ENCODE measurements at places on chromosomes 2 and 18.

- no peak for DNase-seq
Observed at GRCh38 chr2:160278101-160278878, 78.2 kb upstream of the ITGB6 start.

GRCh38 chr18:55539240-55539639 lies 48.8 kb downstream of the TCF4 start:
- DNase-seq = no peak

GRCh38 chr18:22796113-22796512 lies 137.0 kb upstream of the RBBP8 start:
- DNase-seq = no peak

DNA sequence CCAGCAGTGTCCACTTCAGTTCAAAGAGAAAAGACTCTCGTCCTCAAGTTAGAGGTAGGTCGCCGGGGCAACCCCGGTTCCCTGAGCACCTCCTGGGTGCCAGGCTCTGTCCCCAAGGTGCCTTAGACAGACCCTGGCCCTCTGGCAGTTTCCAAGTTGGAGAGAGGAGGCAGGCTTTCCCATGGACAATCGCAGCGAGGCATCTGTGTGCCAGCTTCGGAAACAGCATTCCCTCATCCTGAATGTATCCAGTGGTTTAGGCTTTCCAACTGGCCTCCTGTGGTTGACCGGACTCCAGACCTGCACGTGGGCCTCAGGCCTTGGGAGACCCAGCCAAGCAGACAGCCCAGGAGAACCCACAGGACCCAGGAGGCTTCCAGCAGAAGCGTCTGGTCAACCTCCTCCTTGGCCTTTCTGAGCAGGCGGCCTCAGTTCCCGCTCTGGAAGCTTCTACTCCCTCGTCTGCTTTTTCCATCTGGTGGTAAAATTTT lies 70.3 kb downstream of the KCNF1 start:
- no peak for DNase-seq

DNA sequence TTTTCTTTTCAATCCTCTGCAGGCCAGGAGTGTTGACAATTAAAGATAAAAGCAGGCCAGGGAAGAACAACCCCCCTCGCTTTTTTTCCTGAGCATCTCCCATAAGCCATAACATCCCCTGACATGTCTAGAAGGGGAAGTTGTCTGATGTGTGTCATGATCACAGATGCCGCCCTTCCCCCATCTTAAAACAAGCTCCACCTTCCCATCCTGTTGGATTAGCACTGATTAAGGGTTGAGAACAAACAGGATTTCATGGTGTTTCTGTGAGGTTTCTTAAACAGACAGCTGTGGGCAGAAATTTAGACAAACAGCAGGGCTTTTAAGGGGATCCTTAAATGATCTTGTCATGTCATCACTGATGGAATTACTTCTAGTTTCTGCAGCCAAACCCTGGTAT lies 59.4 kb upstream of the UPP2 start:
- DNase-seq = no peak

GRCh38 chr2:30510409-30510808 lies 63.4 kb downstream of the LCLAT1 start:
- no peak for DNase-seq
